Liver (tissue), 10 donors: ENCODE measurements at places on chromosomes 11 and 22. TPM values are rescaled to one million over a fixed set of nuclear protein-coding genes. Genes with fewer than 3 reads are reported as not detected.

The MYO7A gene
- total RNA-seq = 33.6 TPM

The YPEL4 gene
- 19.9 TPM for total RNA-seq

The SOX10 gene
- total RNA-seq = 0.05 TPM

GRCh38 chr22:21944871-21945270 lies 7.8 kb downstream of the PPM1F start:
- no peaks in the 10 kb centered on the region for H3K27me3 ChIP-seq
- no peak for DNase-seq
- no peak overlapping the region for H3K4me3 ChIP-seq
- no peak overlapping the region for H3K27ac ChIP-seq
- H3K36me3 ChIP-seq = no peaks in the 10 kb centered on the region
- H3K4me1 ChIP-seq = peaks cover 13% of the 10 kb centered on the region

DNA sequence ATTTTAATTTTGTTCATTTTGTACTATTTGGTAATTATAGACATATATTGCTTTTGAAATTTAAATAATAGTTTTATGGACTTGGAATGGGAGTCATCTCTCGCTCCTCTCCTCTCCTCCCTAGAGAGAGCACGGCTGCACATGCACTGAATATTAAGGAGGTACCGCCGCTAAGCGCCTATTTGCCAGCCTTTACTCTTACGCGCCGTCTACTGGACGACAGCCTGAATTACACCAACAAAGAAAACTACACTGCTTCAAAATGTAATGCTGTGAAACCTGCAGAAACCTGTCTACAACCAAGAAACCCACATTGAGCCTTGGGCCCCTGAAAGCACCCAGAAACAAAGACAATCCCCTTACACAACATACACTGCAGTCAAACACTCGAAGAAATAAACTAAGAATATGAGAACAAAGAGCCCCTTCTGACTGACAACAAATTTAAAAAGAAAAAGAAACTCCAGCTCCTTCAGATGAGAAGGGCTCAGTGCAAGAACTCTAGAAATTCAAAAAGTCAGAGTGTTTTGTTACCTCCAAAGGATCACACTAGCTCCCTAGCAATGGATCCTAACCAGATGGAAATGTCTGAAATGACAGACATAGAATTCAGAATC lies 737.2 kb downstream of the LRRC4C start:
- DNase-seq = no peak
- H3K4me3 ChIP-seq = no peak overlapping the region
- H3K4me1 ChIP-seq = peaks cover 3% of the 10 kb centered on the region

- H3K4me3 ChIP-seq = no peak overlapping the region
- H3K27me3 ChIP-seq = no peaks in the 10 kb centered on the region
- H3K27ac ChIP-seq = no peak overlapping the region
- H3K36me3 ChIP-seq = no peaks in the 10 kb centered on the region
Observed at GRCh38 chr11:105144887-105145286, 5.3 kb upstream of the CARD18 start.
